ENCODE measurements at places on chromosomes 2 and 18. TPM values are rescaled to one million over a fixed set of nuclear protein-coding genes. Genes with fewer than 3 reads are reported as not detected.

DNA sequence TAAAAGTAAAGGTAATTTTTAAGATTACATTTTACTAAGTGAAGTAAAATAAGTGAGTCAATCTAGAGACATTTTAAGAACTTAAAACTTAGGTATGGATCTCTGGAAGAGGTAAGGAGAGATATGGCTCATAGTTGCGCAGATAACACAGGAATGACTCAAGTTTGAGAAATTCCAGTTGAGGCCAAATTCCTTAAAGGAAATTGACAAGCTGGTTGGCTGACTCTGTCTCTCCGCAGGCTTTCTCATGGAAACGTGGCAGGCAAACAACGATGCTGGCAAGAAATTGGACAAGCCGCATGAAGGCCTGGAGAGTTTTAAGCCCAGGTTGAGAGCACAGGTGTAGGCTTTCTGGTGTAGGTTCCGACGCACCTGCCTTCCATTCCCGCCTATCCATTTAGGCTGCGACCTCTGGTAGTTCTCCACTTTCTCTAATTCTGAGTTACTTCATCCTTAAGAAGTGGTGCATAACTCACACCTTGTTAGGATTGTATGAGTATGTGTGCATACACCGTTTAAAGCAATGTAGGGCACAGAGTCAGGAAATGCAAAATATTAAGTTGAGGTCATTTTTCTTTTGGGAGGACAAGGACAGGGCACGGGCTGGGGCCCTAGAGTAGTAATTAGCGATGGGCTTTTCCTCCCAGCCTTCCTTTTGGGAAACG, 589 bp upstream of the DAW1 start:
- DNase-seq = no peak

- no peak for DNase-seq
Measured at GRCh38 chr2:148885988-148886387, 11.0 kb downstream of the KIF5C start.

- no peak for DNase-seq
Measured at GRCh38 chr2:63818271-63818670, 23.4 kb upstream of the UGP2 start.

DNA sequence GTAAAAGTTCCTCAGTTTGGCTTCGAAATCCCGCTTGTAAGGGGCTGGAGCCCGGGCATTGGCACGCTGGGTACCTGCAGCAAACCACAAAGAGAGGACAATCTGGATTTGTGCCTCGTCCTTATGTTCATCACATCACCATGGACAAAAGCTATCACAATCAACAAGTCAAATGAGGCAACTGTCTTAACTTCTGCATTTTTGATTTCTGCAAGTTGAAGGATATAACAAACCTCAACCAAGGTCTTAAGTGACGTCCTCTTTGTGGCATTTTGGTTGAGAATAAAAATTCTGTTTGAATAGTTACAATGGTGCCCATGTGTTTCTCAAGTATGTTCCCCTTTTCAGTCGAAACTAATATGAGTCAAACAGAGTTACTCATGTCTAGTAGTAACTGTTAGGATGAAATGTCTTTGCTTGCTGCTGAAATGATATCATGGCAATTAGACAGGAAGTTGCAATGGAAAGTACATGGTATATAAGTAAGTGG, 70.8 kb upstream of the STK17B start:
- DNase-seq = no peak

- no peak for DNase-seq
Measured at GRCh38 chr2:20217041-20217970, 7.6 kb downstream of the SDC1 start.

- no peak for DNase-seq
Measured at GRCh38 chr2:33510586-33510968, 34.1 kb downstream of the RASGRP3 start.

- DNase-seq = no peak
Measured at GRCh38 chr2:85767803-85768665, 14.2 kb downstream of the ATOH8 start.

GRCh38 chr2:225170162-225170561, 127.9 kb upstream of the DOCK10 start:
- DNase-seq = no peak

DNA sequence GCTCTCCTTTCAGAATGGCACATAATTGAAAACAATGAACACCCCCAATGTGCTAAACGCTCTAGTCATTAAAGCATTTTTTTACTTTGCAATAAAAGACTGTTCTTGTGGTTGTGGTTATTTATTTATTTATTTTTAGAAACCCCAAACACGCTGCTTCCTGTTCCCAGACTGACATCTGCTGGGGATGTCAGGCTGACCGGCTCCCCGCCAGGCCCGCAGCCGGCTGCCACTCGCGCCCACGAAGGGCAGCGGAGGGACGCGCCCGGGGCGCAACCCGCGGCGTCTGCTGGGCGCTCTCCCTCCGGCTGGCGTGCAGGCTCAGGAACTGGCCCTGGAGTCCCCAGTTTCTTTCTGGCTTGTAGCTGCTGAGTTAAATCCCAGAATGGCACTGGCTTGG, 83.1 kb upstream of the SP3 start:
- no peak for DNase-seq

DNA sequence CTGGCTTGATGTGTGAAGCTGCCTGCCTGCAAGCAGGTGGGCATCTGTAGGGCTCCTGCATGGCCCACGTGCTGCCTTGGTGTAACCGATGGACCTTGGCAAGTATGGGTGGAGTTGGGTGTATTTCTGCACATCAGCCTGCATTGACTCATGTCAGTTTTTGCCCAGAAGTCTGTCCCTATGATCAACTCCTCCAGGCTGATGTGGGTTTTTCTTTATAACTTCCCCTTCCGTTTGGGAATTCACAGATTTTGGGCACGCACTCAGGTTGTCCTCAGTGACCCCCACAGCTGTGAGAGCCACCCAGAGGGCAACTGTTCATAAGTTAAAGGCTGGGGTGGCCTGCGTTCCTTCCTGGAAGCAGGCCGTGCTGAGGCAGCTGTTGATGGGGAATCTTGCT, 123.3 kb downstream of the NCK2 start:
- no peak for DNase-seq

DNA sequence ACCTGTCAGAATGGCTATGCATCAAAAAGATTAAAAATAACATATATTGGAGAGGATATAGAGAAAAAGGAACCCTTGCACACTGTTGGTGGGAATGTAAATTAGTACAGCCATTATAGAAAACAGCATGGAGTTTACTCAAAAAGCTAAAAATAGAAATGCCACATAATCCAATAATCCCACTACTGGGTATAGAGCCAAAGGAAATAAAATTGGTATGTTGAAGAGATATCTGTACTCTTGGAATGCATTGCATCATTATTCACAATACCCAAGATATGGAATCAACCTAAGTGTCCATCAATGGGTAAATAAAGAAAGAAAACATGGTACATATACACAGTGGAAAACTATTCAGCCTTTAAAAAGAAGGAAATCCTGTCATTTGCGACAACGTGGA, 77.2 kb downstream of the C1D start:
- no peak for DNase-seq

- DNase-seq = no peak
Measured at GRCh38 chr18:35463050-35463449, 34.7 kb downstream of the INO80C start.

GRCh38 chr18:51039138-51040112, 9.4 kb downstream of the SMAD4 start:
- no peak for DNase-seq

GRCh38 chr18:76602191-76602590, 107.1 kb upstream of the ZNF516 start:
- no peak for DNase-seq

- no peak for DNase-seq
Measured at GRCh38 chr2:152075461-152076050, 23.3 kb downstream of the CACNB4 start.

- DNase-seq = no peak
Measured at GRCh38 chr18:35322486-35323458, 21.4 kb downstream of the ZNF24 start.

DNA sequence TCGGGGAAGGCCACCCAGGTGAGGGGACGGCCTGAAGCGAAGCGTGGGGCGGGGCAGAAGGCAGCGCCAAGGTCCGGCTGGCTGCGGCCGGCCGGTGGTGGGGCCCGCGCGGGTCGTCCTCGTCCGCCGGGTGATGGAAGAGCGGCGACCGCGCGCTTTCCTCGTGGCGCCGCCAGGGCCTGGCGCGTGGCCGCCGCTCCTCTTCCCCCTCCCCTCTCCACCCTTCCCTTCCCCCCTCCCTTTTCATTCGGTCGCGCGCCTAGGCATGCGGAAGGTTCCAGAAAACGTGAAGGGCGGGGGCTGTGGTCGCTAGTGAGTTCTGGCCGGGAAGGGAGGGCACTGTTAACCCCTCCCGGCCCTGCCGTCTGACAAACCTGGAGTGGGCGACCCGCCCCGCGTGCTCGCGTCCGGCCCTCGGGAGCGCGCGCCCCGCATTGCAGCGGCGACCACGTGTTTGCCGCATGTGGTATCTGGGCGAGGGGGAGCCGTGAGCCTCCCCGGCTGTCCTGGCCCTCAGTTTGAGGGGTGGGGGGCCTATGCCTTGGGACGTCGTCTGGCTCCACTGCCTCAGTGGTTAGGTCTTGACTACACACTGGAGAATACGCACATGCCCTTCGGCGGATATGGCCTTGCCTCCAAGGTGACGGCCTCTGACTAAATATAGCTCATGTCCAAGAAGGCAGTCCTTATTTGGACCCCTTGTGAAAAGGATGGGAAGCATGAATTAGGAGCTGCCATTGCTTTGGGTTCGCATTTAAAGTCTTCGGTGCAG, 579 bp downstream of the MAT2A start:
- DNase-seq = peak; percentile 61

DNA sequence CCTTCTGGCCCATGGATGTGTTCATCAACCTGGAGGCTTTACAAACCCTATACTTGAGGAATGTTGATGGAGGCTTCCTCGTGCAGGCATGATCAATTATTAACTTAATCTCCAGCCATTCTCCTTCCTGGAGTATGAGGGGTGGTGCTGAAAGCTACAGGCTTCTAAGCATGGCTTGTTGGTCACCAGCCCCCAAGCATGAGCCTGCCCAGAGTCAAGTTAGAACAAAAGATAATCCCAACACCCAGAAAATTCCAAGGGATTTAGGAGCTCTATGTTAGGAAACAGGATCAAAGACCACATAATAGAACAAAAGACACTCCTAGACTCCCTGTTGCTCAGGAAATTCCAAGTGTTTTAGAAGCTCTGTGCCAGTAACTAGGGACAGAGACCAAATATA, 63.1 kb downstream of the FAM171B start:
- no peak for DNase-seq

- no peak for DNase-seq
Measured at GRCh38 chr2:203802342-203803052, 65.1 kb upstream of the CTLA4 start.

DNA sequence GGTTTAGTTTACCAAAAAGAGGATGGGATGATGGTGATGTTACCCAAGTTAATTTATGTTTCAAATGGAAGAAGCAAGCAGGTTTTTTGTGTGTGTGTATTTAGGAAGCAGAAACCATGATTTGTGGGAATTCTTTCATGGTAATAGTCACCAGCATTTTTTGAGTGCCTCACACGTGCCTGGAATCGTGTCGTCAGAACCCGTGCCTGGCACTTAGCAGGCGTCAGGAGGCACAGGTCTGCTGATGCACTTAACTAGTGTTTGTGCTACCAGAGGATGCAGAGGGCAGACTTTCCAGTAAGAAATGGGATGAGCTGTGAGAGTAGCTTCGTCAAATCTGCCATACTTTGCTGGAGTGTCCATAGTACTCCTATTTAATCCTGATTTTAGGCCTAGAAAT, 41.1 kb downstream of the LYPD6 start:
- DNase-seq = no peak

GRCh38 chr2:104606056-104606455, 247.9 kb upstream of the POU3F3 start:
- no peak for DNase-seq

DNA sequence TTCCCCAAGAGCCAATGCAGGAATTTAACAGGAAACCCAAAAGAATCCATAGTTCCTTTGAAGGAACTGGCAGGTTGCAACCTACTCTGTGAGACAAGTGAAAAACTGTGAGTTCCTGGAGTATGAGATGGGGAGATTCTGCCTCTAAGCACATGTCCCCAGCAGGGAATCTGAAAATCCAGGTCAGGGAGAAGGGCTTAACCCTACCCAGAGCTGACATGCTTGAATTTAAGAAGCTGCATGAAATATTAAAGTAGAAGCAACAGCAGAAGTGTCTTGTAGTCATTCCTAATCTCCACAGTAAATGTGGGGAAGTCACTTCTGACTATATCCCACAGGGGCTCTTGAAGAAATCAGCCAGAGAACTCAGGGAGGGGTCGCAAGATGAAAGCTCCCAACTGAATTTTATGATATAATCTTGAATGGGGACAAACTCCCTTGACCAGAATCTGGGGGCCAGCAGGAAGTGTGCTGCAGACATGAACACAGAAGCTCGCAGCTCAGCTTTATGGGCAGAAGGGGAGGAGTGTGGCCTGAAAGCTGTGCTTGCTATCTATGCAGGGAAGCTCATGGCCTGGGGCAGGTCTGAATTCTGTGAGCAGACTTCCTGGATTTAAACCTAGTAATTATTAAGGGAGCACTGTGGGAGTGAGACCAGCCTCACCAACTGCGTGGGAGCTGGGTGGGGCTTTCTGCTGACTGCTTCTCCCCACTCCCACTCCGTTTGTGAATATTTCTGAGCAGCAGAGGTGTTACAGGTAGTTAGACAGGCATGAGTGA, 184.1 kb upstream of the KYNU start:
- no peak for DNase-seq

DNA sequence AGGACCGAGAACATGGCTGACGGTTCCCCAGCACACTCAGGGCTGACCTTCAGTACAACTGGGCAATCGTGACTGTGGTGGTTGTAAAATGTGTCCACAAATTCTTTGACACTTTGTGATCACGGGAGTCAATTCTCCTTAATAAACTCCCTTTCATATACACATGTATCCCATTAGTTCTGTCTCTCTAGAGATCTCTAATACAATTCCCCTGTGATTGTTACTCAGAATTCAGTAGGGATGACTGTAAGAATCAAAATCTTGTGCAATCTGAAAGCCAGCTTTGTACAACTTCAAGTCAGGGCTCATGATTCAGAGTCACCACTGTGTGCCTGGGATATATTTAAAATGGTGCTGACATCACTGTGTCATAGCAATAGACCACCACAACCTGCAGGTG, 89.5 kb upstream of the LMAN1 start:
- DNase-seq = no peak

DNA sequence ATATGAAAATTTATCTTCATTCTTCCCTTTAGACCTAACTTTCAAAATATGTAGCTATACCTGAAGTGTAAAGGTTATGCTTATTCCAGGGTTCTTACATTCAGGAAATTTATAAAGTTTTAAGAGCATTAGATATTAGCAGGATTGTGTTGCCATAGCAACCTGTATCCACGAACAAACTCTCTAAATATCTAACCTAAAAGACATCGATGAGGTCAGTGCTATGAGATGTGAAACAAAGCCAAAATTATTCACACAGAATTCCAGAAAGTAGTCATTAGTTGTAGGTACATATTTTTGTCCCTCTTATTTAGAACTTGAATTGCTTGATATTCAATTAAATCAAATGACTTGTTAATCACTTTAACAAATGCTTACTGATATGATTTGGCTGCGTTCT, 705.3 kb downstream of the SOCS6 start:
- no peak for DNase-seq

Gene ALLC
- polyA plus RNA-seq = not detected

Gene KCNS3
- polyA plus RNA-seq = 7.8 TPM

Gene CFAP221
- 28.5 TPM for polyA plus RNA-seq

Gene CFAP53
- 0.91 TPM for polyA plus RNA-seq

Gene LRATD1
- polyA plus RNA-seq = 67.3 TPM

Gene CYP26B1
- polyA plus RNA-seq = 6.1 TPM

Gene TSPYL6
- polyA plus RNA-seq = 0.06 TPM

Gene IL36A
- polyA plus RNA-seq = not detected

Measured in large intestine (tissue), 12 donors.